ENCODE measurements at places on chromosomes 6 and 20. TPM values are rescaled to one million over a fixed set of nuclear protein-coding genes. Genes with fewer than 3 reads are reported as not detected.

OPRM1 gene
- not detected for total RNA-seq

NKX2-2 gene
- 1.4 TPM for total RNA-seq

GPR31 gene
- not detected for total RNA-seq

ACTL10 gene
- total RNA-seq, result 3.5 TPM

LINC00237 gene
- total RNA-seq, result not detected

ZFP57 gene
- total RNA-seq, result not detected

SYNDIG1 gene
- total RNA-seq, result 0.12 TPM

XKR7 gene
- total RNA-seq, result 0.06 TPM

CD40 gene
- total RNA-seq, result 6.0 TPM

NKX2-4 gene
- total RNA-seq, result not detected

RAMACL gene
- total RNA-seq, result 1.1 TPM

Data from left colon (tissue), 2 donors.